ENCODE measurements at places on chromosomes 6 and 20.

DNA sequence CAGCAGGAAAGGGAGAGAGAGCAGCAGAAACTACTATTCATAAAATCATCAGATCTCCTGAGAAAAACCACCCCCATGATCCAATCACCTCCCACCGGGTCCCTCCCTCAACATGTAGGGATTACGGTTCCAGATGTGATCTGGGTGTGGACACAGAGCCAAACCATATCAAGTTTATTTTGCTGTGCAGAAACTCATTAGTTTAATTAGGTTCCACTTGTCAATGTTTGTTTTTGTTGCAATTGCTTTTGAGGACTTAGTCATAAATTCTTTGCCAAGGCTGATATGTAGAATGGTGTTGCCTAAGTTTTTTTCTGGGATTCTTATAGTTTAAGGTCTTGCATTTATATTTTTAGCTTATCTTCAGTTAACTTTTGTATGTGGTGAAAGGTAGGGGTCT is 422.0 kb upstream of the HS3ST5 start:
- no peak for DNase-seq

DNA sequence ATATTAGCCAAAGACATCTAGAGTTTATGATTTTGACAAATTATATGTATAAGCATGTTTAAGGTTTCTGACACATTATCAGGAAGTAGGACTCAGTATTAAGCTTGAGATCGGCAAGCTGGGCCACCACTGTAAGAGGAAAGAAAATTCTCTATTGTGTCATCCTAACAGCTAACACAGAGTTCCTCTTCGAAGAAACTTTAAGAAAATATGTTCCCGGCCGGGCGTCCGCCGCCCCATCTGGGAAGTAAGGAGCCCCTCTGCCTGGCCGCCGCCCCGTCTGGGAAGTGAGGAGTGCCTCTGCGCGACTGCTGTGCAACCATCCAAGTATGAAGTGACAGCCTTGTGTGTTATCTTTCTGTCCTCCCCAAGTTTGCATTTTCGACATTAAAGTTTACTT is 23.0 kb downstream of the USP49 start:
- no peak for DNase-seq

- no peak for DNase-seq
Measured at GRCh38 chr6:15495375-15495901, 167.4 kb downstream of the DTNBP1 start.

DNA sequence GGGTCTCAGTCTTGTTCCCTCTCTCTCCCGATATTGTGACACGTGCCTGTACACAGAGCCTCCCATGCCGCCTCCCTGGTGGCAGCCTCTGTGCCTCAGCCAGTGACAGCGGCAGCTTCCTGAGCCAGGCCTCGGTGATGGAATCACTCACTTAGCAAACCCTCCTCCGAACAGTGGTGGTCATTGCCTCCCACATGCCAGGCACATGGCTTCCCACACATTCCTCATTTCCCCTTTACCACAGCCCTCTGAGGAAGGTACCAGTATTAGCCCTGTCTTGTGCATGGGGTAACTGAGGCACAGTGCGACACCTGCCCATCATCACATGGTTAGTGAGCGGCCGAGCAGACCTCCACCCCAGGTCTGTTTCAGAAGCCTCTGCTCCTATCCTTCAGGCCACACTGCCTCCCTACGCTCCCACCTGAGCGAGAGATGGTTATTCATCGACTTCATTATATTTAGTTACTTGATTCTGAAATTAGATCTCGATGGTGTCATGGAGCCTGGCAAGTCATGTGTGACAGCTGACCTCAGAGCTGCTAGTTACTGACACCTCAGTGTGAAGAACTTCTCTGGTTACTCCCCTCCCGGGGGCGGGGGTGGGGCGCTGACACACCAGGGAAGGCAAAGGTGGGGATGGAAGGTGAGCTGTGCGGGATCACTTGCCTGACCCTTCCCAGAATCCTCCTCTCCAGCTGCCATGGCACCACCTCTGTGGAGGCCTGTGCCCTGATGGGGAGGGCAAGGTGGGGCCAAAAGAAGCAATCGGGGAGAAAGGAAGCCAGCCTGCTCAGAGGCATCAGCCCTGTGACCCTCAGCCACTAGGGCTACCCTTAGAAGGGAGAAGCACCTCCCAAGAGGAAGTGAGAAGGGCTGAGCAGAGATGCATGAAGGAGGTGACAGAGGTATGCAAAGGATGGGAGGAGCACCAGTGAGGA is 17.9 kb downstream of the MDGA1 start:
- DNase-seq: no peak

DNA sequence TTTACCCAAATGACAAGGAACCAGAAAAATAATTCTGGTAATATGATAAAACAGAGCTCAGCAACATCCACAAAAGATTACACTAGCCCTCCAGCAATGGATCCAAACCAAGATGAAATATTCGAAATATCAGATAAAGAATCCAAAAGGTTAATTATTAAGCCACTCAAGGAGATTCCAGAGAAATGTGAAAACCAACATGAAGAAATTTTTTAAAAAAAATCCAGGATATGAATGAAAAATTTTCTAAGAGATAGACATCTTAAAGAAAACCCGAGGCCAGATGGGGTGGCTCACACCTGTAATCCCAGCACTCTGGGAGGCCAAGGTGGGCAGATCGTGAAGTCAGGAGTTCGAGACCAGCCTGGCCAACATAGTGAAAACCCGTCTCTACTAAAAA is 124.4 kb downstream of the CDK19 start:
- no peak for DNase-seq

DNA sequence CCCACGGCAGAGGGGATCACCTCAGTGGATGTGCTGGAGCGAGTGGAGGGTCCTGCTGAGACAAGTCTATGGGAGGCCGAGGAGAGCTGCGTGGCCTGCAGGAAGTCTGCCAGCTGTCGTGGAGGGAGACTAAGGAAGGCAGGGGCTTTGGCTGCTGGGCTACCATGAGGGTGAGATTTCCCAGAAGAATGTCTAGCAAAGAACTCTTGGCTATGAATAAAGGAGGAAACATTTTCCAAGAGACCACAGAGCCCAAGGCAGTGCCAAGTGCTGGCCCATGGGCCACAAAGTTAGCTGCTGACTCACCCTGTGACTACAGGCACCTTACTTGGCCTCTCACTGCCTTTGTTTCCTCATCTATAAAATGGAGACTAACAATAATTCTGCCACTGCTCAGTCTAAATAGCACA is 73.4 kb downstream of the PRDM1 start:
- DNase-seq: no peak

DNA sequence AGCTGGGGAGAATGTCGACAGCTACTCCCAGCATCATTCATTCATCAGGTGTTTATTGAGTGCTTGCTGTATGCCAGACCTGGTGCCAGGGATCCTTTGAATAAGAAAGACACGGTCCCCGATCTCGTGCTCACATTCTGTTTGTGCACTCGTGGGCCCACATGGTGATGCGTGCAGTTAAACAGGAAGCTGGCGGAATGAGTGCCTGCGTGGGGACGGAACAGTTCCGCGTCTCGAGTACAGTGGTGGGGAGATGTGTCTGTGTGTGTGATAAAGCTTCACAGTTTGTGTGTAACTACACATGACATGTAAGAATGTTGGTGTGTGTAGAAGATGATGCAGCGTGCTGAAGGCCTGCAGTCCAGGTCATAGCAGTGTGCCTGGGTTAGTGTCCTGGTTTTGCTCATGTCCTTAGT is 6.5 kb downstream of the RBM38 start:
- DNase-seq: peak; percentile 41

DNA sequence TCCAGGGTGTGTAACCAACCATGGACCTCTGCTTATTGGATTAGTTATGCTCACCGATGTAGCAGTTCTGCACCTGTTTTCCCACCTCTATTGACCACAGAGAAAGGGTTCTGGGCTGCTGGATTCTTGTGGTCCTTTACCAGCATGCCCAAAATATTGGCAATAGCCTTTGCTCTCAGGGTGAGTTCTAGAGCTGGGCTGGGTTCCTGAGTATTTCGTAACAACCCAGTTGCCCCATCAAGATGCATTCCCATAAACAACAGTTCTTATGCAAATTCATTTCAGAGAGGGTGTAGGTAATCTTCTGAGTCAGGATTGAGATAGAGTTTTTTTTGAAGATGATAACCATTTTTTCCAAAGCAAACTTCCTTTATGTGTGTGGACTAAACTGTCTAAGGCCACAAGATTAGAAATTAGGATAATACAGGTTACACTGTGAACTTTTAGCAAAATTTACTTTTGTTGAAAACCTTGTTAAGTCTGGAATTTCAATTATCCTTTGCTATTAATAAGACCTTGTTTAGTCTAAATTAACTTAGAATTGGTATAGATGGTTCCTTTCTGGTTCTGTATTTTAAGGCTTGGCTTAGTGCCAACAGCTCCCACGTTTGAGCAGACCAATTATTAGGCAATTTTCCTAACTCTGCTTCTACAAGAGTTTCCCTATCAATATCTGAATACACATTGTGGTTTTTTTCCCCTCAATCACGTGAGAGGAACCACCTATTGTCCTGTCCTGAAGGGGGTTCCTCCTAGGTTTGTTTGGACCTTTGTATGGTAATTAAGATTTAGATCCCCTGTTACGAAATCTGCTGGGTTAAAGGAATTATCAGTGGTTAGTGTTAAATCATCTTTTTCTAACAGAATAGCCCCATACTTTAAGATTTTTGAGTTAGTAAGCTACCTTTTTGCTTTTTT is 46.1 kb downstream of the TBX18 start:
- DNase-seq: no peak

DNA sequence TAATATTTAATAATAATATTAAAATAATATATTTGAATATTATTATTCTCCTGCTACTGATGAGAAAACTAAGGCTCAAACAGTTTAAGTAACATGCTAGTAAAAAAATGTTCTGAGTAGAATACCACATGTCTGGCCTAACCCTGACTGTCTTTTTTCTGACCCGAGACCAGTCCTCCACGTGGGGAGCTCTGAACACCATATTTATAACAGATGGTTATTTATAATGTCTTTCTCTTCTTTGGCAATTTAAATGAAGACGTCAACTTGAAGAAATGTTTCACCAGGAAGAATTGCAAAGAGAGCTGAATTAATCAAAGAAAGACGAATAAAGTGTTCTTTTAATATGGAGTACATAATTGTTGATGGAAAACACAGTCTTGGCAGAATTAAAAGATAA is 82.0 kb downstream of the SLC22A3 start:
- DNase-seq: no peak

DNA sequence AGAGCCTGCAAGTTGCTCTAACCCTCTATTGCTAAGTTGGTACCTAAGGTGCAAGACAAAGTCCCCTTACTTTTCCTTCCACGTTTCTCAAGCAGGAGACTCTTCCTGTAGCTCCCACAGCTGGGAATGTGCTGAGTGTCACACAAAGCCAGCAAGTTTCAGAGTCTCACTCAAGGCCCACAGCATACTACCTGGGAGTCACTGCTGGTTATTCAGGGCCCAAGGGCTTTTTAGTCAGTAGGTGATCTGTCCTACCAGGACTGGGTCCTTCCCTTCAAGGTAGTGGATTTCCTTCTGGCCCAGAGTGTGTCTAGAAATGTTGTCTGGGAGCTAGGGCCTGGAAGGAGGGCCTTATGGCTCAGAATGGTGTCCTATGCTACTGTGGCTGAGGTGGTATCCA is 261.9 kb upstream of the CITED2 start:
- DNase-seq: no peak

DNA sequence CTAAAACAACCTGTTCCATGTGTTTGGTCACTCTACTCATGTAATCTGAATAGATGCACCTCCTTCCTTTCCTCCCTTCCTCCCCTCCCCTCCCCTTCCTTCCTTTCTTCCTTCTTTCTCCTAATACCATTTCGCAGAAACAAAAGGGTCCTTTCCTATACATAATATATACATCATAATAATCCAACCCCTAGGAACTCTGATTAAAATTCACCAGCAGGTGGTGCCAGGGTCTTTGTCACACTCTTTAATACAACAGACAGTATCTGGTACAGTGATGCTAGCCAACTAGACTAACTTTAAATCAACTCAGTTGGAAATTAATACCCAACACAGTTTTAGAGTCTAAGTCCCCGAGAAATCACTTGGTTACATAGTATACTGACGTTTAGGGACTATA is 181.2 kb upstream of the SHLD1 start:
- peak; percentile 48 for DNase-seq

DNA sequence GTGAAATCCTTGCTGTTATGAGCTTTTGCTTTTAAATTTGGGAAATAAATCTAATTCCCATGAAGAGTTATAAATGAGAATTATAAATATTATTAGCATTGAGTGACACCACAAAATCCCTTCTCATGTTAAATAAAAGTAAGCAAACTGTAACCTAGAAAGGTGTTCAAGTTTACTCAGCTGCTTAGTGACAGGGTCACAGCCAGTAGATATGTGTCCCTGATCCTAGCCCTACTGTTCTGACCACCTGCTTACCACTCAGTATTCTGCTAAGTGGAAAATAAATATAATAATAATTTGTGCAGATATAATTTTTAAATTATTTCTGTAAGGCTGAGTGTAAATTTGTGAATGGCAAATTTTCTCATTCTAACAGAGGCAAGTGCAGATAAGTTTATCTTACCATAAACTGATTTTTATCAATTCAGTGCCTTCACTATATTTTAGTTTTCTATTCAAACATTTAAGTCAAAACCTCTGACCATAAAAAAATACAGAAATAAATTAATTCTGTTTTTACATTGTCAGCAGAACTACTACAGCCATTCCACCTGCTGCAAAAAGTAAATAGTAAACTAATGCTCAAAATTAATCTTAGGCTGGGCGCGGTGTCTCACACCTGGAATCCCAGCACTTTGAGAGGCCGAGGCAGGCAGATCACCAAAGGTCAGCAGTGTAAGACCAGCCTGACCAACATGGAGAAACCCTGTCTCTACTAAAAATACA is 118.2 kb downstream of the TENT5A start:
- DNase-seq: no peak

DNA sequence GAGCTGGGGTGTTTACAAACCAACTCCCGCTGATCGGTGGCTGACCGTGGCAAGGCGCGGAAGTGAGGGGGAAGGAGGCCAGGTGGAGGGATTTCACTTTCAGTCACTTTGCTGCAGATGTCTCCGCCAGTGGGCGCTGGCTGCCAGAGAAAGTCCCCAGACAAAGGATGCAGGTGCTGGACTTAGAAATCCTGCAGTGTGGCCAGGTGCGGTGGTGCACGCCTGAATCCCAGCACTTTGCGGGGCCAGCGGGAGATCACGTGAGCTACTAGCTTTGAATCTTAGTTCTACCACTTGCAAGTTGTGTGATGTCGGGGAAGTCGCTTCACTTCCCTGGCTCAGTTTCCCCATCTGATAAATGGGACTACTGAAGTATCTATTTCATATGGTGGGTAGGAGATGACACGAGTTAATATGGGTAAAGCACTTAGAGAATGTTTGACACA is 180.4 kb downstream of the ZNF217 start:
- DNase-seq: peak; percentile 9

DNA sequence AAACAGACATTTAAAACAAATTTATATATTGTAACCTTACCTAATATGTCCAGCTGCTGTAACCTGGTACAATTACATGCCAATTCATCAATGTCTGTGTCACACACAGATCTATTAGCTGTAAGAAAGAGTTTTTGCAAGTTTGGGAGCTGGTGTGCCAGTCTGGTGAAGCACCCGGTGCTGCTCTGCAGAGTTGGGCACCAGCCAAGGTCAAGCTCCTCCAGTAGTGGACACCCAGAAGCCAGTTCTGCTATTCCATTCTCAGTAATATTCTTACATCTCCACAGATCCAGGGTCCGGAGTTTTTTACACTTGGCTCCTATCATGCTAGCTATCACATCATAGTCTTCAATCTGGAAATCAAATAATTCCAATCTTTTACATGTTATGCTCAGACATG is 41.0 kb downstream of the POU3F2 start:
- no peak for DNase-seq
